ENCODE measurements at places on chromosomes 1 and 21. TPM values are rescaled to one million over a fixed set of nuclear protein-coding genes. Genes with fewer than 3 reads are reported as not detected.

The YOD1 gene
- 8.2 TPM for total RNA-seq

The DAB1 gene
- under 0.01 TPM for total RNA-seq

The OR2T11 gene
- total RNA-seq, result not detected

The S100A7 gene
- not detected for total RNA-seq

The FMOD gene
- total RNA-seq, result 0.79 TPM

The S100A2 gene
- total RNA-seq, result 27.5 TPM

The SLC44A5 gene
- total RNA-seq, result 3.7 TPM

The MFN2 gene
- 73.5 TPM for total RNA-seq

The ZBTB8A gene
- total RNA-seq, result 9.0 TPM

The CYP4A11 gene
- not detected for total RNA-seq

The S100A7A gene
- not detected for total RNA-seq

The FNDC5 gene
- total RNA-seq, result 0.08 TPM

The IVL gene
- total RNA-seq, result 1.2 TPM

The LPGAT1 gene
- total RNA-seq, result 51.9 TPM

The SYPL2 gene
- 1.2 TPM for total RNA-seq

The SPRR3 gene
- total RNA-seq, result not detected

The C8B gene
- not detected for total RNA-seq

The HORMAD1 gene
- not detected for total RNA-seq

The PPM1J gene
- 2.1 TPM for total RNA-seq

The GSTM3 gene
- 30.3 TPM for total RNA-seq

The CNR2 gene
- not detected for total RNA-seq

The OR2L2 gene
- total RNA-seq, result not detected

The RHEX gene
- total RNA-seq, result 0.82 TPM
